ENCODE measurements at places on chromosomes 6 and 20.

DNA sequence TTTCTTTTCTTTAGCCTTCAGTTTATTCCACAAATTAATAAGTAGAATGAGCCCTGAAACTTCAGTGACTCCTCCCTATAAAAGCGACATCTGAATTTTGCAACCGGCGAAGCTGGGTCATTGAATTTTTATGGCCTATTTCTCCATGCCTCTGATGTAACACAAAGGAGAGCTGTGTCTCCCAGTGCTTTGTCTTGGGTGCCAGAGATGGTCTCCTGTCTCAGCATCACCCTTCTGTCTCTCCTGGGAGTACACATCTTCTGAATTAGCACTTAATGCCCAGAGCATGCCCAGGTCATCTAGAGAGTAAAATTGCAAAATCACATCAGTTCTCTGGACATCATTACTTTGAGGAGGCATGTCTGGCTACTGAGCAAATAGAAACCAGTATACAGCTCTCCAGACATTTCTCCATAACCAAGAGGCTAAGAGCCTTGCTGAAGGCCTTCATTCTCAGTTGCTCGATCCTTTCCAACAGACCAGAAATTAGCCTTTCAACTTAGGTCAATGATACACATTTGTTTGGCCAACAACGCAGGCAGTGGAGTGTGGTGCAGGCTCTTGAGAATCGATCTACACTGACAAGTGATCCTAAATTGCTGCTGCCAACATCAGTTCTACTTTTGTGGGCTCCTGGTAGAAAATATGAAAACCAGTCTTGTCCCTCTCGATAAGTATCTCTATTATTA lies 176.0 kb upstream of the FOXQ1 start:
- no peak for DNase-seq

- DNase-seq, result no peak
These were observed 9.3 kb downstream of the TRIM15 start for GRCh38 chr6:30172681-30173080.

DNA sequence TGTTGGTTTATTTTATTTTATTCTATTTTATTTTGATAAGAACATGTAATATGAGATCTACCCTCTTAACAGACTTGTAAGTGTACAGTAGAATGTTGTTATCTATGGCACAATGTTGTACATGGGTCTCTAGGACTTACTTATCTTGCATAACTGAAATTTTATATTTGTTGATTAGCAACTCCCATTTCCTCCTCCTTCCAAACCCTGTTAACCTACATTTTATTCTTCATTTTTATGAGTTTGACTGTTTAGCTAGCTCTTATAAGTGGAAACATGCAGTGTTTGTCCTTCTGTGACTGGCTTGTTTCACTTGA lies 37.9 kb upstream of the BCAS1 start:
- DNase-seq, result no peak

- peak; percentile 46 for DNase-seq
These were observed 26.1 kb downstream of the LOC128125822 start for GRCh38 chr6:63598049-63599036.

- DNase-seq, result no peak
These were observed 36.7 kb downstream of the NINL start for GRCh38 chr20:25548613-25549086.

GRCh38 chr6:30265594-30265993 lies 52.4 kb upstream of the TRIM26 start:
- no peak for DNase-seq

DNA sequence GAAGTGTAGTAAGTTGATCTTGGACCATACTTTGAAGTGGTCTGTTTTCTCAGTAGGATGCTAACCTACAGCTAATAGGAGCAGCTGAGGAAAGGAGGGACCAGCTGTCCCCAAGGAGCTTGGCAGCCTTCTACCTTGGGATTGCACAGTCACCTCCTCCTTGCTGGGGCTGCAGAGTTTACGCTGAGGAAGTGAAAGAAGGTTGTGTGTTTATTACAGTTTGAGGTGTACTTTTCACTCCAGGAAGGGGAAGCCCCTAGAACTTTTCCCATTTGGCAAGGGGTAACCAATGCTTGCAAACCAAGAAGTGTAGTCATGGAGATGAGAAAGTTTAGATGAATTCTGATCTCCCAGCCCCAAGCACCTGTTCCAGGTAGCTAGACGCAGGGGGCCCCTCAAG lies 58.8 kb downstream of the BMP6 start:
- no peak for DNase-seq

GRCh38 chr20:10951216-10951615 lies 277.4 kb upstream of the JAG1 start:
- no peak for DNase-seq

DNA sequence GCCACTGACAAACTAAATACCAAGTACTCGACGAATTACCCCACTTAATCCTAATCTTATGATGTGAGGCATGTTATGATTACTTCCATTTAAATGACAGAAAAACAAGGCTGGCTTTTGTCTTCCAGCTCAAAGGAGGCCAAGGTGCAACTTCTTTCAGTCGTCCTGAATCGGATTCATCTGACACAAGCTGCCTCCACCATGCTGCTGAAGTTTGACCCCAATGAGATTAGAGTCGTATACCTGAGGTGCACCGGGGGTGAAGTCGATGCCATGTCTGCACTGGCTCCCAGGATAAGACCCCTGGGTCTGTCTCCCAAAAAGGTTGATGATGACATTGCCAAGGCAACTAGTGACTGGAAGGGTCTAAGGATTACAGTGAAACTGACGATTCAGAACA lies 71.0 kb downstream of the CHD6 start:
- DNase-seq, result no peak

GRCh38 chr20:4605166-4605565 lies 116.5 kb upstream of the PRND start:
- DNase-seq, result no peak

GRCh38 chr20:50003253-50003656 lies 20.5 kb downstream of the SNAI1 start:
- DNase-seq, result no peak

DNA sequence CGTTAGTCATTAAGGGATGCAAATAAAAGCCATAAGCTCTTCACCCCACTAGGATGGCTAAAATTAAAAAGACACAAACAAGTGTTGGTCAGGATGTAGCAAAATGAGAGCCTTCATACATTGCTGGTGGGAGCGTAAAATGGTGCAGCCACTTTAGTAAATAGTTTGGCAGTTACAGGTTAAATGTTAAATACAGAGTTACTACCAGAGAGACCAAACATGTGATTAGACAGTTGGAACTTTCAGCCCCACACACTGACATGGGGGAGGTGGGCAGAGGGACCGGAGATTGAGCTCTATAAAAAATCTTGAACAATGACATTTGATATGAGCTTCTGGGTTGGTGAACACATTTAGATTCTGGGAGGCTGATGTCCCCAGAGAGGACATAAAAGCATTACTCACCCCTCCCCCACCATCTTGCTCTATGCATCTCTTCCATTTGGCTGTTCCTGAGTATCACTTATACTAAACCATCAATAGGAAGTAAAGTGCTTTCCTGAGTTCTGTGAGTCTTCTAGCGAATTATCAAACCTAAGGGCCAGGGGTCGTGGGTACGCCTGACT lies 20.4 kb upstream of the ZNF318 start:
- DNase-seq, result no peak

- DNase-seq, result peak; percentile 18
These were observed 582 bp downstream of the SNRPB start for GRCh38 chr20:2469991-2470422.

GRCh38 chr20:13336308-13337089 lies 115.4 kb downstream of the ISM1 start:
- DNase-seq, result no peak

GRCh38 chr20:53141201-53142050 lies 169.3 kb downstream of the TSHZ2 start:
- DNase-seq, result no peak

DNA sequence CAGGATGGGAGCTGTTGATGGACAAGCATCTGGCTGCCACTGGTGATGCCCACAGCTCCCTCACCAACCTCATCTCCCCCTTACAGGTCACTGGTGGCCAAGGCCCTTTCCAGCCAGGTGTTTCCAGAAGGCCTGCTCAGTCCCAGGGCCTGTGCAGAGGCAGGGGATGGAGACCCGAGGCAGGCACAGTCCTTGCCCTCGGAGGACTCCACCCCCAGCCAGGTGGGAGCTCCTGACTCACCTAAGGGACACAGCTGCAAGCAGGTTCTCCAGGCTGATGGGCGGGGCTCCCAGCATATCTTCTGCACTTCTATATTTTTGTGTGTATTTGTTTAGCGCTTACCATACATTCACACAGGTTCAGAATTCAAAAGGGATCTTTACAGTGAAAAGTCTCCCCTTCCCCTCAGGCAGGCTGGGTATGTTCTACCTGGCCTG lies 17.4 kb downstream of the PRPH2 start:
- no peak for DNase-seq

DNA sequence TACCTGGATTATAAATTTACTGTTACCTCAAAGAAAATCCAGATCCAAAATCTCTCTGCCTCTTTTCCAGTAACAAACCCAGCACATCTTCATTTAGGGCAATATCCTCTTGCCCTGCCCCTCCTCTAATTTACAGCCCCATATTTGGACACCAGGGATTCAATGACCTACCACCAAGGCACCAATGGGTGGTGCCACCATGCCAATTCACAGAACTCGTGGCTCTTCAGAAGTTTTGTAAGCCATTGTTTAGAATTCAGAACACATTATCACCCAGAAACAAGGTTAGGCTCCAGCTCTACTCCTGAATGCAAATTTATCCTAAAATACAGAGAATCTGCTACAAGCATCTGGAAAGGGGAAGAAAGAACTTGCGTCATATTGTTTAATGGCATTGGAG lies 67.8 kb upstream of the SASH1 start:
- no peak for DNase-seq

DNA sequence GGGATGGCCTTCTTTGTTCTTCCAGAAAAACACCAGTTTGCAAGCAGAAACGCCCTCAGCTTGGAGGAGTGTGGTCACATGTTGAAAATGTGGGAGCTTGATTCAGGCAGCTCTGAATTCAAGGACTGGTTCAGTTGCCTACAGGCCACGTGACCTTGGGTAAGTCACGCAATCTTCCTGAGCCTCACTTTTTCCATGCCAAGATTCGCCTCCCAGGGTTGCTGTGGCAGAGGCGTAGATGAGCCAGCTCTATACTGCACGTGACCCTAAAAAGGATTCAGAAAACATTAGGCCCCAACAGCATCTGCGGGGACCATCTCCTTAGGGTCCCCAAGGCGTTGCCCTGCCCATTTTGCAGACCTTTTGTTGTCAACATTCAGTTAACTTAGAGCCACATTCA lies 112.0 kb upstream of the SNX9 start:
- DNase-seq, result no peak

DNA sequence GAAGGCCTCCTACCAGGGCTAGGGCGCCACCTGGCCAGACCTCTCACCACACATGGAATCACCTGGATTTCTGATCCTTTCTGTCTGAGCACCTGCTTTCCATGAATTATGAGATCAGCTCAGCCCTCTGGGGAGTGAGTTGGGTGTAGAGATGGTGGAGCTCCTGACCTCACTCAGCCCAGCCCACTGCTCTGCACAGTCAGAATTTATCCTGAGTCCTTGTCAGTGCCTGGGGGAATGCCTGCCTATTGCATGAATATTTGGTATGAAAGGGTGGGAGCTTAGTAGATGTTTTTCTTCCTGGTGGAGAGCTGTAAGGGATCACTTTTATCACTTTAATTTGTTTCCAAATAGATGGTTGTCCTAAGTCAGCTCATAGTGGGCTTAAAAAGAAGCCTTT lies 47.5 kb downstream of the DTD1 start:
- DNase-seq, result no peak

Measured in stimulated activated CD8-positive, alpha-beta memory T cell treated with anti-CD3 and anti-CD28 coated beads, Interleukin-4, amount 100 ng/mL, for 1 hour (primary cell).